ENCODE measurements at places on chromosomes 1 and 21.

GRCh38 chr1:192232817-192233417 is 74.7 kb downstream of the RGS18 start:
- DNase-seq: no peak

DNA sequence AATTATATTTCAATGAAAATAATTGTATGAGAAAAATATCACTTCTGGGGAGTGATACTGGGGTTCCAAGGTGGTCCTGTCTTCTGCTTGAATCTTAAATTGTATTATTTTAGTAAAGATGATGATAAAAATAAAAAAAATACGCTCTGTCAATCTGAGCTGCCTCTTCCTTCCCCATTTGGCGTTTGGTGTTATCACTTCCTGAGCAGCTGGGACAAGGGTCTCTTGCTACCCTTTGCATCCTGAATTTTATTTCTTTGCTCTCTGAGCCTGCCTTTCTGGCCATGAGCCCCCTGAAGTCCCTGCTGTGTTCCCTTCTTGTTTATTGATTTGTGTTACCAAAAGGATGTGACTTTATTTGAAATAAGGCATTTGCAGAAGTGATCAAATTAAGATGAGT is 111.0 kb downstream of the KCNJ6 start:
- no peak for DNase-seq

- no peak for DNase-seq
These were observed 46.4 kb downstream of the VPS13D start for GRCh38 chr1:12276225-12276624.

GRCh38 chr1:217989510-217989909 is 295.6 kb upstream of the RRP15 start:
- no peak for DNase-seq

DNA sequence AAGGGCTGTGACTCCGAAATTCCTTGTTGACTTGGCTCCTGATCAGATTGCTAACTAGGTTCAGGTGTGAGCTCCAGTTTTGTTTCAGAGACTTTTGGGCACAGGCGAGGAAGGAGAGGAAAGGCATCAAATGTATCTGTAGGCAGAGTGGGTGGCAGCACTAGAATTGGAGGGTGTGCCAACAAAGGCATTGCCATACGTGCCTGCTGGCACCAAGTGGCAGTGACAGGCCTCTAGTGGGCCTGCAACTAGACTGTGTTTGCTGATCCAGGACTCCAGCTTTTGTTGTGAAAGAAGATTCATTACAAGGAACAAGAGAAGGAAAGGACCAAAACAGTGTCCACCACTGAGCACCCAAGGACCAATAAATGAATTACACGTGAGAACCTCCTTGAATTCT is 79.5 kb downstream of the TM2D1 start:
- DNase-seq: no peak

- no peak for DNase-seq
These were observed 128.2 kb downstream of the EIF4G3 start for GRCh38 chr1:21048462-21048861.

DNA sequence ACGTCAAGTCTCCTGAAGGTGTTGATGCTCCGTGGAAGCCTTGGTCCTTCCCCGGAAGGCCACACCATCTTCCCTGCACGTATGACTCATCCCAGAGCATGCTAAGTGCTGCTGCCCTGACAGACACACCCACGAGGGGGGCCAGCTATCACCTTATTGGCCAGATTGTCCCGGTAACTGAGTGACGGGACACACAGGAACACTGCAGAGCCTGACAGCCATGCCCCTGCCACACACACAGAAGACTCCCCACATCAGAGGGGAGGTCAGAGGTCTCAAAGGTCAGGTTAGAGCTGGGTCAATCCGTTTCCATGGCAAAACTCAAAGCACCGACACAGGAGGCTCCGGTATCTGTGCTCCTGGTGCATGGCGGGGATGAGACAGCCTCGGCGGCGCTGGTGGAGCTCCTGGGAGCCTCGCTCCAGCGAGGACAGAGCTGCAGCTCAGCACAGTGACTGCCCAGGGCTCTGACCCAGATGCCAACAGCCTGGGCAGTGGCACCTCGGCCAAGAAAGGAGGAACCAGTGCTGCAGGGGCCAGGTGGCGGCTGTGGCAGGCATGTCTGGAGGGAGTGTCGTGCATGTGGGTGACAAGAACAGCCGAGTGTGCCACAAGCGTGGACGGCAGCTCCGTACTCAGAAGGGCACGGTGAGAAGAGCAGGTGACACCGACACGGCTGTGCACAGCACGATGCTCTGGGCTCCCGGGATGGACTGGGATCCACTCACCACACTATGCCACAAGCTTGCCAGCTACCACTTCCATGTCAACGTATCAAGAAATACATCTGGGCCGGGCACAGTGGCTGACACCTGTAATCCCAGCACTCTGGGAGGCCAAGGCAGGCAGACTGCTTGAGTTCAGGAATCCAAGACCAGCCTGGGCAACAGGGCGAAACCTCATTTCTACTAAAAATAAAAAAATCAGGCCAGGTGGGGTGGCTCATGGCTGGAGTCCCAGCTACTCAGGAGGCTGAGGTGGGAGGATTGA is 14.8 kb upstream of the TMEM240 start:
- no peak for DNase-seq

DNA sequence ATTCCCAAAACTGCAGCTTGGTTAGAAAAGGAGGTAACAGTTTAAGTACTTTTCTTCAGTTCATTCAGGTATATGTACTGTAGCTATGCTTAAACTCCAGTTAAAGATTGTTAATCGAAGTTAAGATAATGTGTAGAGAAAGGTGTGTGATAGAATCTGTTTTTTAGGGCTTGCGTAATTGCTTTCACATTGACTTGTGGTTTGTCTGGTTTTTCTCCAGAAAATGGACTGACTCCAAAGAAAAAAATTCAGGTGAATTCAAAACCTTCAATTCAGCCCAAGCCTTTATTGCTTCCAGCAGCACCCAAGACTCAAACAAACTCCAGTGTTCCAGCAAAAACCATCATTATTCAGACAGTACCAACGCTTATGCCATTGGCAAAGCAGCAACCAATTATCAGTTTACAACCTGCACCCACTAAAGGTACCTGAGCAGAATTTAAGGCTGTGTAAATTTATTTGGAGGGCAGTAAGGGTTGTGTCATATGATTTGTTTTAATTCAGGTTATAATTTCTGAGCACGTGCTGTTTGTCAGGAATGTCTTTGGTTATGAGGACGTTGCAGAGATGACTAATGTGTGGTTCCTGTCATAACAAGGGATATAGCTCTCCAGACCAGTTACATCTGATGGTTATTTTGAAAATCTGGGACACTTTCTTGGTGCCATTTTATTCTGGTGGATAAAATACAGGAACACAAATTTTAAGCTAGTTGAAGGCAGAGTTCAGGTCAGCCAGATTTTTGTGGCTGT is 26.0 kb downstream of the ATF6 start:
- no peak for DNase-seq

DNA sequence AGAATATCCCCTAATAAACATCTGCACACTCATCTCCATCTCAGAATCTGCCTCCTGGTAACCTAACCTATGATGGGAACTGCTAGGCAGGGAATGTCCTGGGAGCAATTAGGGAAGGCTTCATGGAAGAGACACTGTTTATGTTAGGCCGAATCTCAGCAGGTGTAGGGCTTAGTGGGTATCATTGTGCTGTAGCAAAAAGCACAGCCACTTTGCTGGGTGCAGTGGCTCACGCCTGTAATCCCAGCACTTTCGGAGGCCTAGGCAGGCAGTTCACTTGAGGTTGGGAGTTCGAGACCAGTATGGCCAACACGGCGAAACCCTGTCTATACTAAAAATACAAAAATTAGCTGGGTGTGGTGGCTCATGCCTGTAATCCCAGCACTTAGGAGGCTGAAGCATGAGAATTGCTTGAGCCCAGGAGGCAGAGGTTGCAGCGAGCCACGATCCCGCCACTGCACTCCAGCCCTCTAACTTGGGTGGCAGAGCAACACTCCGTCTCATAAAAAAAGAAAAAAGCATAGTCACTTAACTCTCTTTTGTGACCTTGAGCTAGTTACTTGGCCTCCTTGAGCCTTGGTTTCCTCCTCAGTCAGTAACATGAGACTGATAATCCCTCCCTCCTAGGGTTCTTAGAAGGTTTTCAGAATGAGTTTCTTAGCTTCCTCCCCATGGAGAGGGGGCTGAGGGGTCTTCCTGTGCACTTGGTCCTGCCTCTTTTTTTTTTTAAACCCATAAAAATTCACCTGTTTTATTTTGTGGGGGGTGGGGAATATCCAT is 3.5 kb downstream of the RAB42 start:
- DNase-seq: no peak

DNA sequence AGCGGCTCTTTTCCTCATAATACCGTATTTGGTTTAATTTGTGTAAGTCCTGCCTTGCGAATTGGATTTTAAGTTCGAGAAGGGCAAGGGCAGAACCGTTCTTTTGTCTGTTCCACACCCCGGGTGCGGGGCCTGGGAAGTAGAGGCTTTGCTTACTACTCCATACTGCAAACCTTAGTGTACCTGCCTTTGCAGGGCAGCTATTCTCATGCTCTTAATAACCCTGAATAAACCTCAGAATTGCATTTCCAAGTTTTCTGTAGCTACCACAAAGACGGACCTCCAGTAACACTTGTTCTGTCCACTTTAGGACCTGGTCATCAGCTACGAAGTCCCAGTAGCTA is 657 bp upstream of the HNRNPU start:
- DNase-seq: no peak
